ENCODE measurements at places on chromosomes 12 and 14. TPM values are rescaled to one million over a fixed set of nuclear protein-coding genes. Genes with fewer than 3 reads are reported as not detected.

CFAP73 gene
- 0.28 TPM for total RNA-seq

CIROP gene
- not detected for total RNA-seq

CLEC9A gene
- not detected for total RNA-seq

LRTM2 gene
- total RNA-seq = not detected

SDR9C7 gene
- not detected for total RNA-seq

MARCHF9 gene
- total RNA-seq = 29.2 TPM

ALDH2 gene
- 1.3 TPM for total RNA-seq

LTBR gene
- total RNA-seq = 0.40 TPM

VCPKMT gene
- 9.5 TPM for total RNA-seq

GUCY2C gene
- total RNA-seq = not detected

CLEC1B gene
- not detected for total RNA-seq

SYCP3 gene
- total RNA-seq = 0.28 TPM

ANG gene
- total RNA-seq = 5.5 TPM

GRIP1 gene
- 0.35 TPM for total RNA-seq

KLRB1 gene
- 19.4 TPM for total RNA-seq

BCL7A gene
- total RNA-seq = 4.2 TPM

COX8C gene
- not detected for total RNA-seq

KCNH5 gene
- total RNA-seq = not detected

KCNC2 gene
- total RNA-seq = not detected

VSX2 gene
- not detected for total RNA-seq

CIPC gene
- total RNA-seq = 12.8 TPM

EPYC gene
- total RNA-seq = not detected

CFAP54 gene
- 0.55 TPM for total RNA-seq

CLEC2A gene
- not detected for total RNA-seq

PTPRQ gene
- total RNA-seq = not detected

FAIM2 gene
- 0.78 TPM for total RNA-seq

TC2N gene
- 180 TPM for total RNA-seq

SMIM41 gene
- not detected for total RNA-seq

ETFBKMT gene
- 1.4 TPM for total RNA-seq

C12orf60 gene
- 2.4 TPM for total RNA-seq

IFNG gene
- 25.0 TPM for total RNA-seq

INSM2 gene
- total RNA-seq = not detected

ASB8 gene
- 43.4 TPM for total RNA-seq

CMA1 gene
- total RNA-seq = not detected

NOVA1 gene
- total RNA-seq = not detected

LRP1-AS gene
- not detected for total RNA-seq

SPTB gene
- 0.08 TPM for total RNA-seq

STXBP6 gene
- total RNA-seq = not detected

ERBB3 gene
- total RNA-seq = 2.3 TPM

NDUFA12 gene
- total RNA-seq = 155 TPM

IL22 gene
- 4.7 TPM for total RNA-seq

PPFIA2 gene
- not detected for total RNA-seq

OTOGL gene
- total RNA-seq = not detected

SLC6A13 gene
- total RNA-seq = not detected

SLCO1B3 gene
- not detected for total RNA-seq

TAS2R30 gene
- total RNA-seq = 1.6 TPM

All from activated CD4-positive, alpha-beta memory T cell treated with anti-CD3 and anti-CD28 coated beads, Interleukin-2, amount 10 ng/mL, durations not matched to agents 7 days and 5 days (primary cell).